T follicular helper cell (primary cell): ENCODE measurements at places on chromosomes 1 and 21.

DNA sequence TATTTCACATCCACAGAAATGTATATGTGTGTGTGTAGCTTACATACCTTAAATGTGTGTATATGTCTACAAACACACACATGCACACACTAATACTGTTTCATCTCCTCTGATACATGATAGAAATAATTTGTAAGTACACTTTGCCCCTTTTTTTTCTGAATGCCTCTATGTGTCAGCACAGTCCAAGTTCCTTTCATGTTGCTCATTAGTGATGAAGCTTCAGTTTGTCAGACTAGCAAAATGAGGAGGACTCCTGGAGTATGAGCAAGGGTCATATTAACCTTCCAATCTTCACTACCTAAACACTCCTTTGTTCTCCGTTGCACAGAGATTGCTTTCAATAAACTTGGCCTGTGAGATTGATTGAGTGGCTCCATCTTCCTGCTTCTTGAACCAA is 935.4 kb downstream of the MRPL39 start:
- DNase-seq: no peak

DNA sequence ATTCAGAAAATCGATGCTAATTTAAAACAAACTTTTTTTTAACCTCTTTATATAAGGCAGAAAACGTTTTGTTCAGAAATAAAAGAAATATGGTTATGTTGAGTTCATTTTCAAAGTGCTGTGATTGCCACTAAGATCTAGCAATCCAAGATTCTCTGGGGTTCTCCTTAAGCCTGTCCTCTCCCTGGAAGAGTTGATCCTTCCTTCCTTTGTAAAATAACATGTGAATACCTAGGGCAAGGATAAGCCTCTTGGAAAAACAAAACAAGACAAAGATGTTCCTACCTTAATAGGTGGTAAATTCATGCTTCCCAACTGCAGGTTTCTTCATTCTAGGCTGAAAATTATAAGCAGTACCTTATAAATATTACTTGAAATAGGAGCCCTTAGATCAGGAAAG is 18.0 kb upstream of the FOXD3 start:
- no peak for DNase-seq

GRCh38 chr1:201890806-201891450 is 2.2 kb downstream of the SHISA4 start:
- no peak for DNase-seq

GRCh38 chr1:29708381-29708780 is 472.1 kb downstream of the PTPRU start:
- no peak for DNase-seq

DNA sequence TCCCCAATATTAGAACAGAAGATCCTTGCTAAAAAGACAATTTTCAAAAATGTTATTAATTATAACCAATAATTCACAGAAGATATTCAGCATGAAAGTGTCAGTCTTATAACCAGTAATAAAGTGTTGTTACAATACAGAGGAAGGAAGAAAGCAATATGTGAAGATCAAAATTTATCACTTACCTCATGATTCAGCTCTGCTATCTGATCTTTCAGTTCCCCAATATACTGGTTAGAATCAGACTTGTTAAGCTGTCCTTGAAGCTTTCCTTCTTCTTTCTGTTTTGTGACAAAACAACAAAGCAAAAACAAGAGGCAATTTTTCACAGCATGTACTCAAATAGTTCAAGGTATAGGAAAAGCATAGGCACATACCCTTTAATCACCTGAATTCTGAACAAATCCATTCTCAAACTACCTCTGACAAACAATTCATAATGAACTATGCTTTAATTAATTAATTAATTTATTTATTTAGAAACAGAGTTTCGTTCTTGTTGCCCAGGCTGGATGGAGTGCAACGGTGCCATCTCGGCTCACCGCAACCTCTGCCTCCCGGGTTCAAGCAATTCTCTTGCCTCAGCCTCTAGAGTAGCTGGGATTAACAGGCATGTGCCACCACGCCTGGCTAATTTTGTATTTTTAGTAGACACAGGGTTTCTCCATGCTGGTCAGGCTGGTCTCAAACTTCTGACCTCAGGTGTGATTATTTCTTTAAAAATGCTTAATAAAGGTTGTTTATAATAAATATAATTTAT is 76.9 kb upstream of the GFI1 start:
- DNase-seq: no peak

- no peak for DNase-seq
Observed at GRCh38 chr1:97006044-97006661, 284.6 kb downstream of the PTBP2 start.

DNA sequence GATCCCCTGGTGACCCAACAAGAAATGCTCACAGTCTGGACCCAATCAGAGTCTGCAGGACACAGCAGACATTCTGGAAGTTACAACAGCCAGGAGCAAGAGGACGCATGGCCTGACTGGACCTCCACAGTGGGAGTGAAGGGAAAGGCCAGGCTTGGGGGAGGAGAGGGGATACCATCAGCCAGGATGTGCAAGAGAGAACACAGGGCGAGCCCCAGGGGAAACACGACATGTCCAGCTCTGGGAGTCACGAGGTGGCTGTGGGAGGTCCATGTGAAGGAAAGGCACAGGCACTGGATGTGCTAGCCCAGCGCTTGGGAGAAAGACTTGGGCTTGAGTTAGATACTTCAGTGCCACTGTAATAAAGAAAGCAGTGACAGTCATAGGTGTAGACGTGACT is 87.3 kb downstream of the HSF2BP start:
- no peak for DNase-seq

- DNase-seq: no peak
Observed at GRCh38 chr1:202852163-202852904, 36.6 kb downstream of the RABIF start.

DNA sequence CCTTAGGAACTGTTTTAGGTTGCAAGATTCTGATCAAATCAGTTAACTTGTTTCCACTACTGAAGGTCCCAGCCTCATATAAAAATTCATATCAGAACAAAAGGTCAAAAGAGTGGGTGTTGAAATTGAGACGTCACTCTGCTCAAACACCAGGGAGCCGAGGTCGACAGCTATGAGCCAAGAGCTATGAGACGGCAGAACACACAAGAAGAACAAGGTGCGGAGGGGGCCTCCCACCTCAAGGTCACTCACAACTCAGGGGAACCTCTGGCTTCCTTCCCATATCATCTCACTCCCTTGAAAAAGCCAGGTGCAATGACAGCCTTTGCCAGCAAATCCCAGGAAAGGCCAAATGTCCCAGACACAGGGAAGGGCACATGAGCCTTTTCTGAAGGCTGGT is 749 bp downstream of the SEC16B start:
- no peak for DNase-seq

DNA sequence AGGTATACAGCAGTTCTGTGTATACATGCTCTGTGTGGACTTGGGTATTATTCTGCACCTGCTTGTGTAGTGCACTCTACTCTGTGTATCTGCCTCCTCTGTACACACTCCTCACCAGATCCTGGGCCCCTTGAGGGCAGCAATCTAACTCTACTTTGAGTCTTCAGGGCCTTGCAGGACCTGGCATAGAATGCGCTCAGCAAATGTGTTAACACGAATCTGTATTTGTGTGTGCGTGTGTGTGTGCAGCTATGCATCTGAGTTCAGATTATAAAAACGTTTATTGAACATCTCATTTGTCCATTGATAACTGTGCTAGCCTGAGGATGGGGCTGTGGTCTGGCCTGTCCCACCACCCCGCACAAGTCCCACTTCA is 3.9 kb upstream of the MEF2D start:
- no peak for DNase-seq

DNA sequence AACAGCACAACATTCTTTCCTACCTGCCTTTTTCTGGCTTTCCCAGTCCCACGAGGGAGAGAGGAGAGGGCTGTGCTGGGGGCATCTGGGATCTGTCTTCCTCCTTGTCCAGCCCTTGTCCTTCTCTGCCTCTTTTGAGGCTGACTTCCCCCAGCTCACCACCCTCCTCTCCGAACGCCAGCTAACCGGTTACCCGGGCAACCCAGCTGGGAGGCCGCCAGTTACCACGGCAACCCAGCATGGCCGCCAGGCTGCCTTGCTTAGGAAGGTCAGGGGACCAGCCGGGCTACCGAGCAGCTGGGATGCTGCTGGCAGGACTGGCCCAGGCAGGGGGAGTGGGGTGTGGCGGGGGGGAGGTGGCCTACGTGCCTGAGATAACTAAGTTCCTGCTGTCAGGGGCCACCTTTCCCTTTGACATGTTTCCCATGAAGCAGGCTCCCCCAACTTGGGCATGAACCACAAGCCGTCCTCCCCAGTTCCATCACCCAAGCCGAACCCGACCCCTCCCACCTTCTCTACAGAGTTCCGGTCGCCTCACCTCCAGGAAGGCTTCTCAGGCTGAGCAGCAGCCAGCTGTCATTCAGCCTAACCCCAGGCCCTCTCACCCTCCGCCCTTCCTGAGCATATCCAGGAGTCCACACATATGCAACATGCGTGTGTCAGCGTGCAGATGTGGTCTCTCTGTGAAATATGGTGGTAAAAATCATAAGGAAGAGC is 8.7 kb downstream of the PLEKHA6 start:
- no peak for DNase-seq

GRCh38 chr1:116279715-116280114 is 93.3 kb upstream of the ATP1A1 start:
- DNase-seq: no peak

DNA sequence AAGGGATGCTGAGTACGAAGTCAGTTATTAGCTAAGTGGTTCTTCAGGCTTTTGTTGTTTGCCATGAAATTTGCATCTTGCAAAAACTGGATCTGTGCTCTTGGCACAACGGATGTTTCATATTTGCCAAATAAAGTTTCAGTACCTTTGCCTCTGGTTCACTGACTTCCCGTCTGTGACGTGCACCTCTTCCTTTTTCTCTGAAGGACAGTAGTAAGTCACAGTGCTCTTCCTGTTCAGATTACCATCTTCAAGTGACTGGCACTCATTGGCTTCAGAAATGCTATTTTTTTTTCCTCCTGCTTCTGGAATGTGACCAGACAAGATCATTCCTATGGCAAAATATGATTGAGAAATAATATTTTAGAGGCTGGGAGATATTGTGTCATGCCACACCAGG is 75.9 kb upstream of the GREM2 start:
- no peak for DNase-seq

GRCh38 chr1:35222322-35223083 is 29.6 kb upstream of the SFPQ start:
- DNase-seq: no peak

DNA sequence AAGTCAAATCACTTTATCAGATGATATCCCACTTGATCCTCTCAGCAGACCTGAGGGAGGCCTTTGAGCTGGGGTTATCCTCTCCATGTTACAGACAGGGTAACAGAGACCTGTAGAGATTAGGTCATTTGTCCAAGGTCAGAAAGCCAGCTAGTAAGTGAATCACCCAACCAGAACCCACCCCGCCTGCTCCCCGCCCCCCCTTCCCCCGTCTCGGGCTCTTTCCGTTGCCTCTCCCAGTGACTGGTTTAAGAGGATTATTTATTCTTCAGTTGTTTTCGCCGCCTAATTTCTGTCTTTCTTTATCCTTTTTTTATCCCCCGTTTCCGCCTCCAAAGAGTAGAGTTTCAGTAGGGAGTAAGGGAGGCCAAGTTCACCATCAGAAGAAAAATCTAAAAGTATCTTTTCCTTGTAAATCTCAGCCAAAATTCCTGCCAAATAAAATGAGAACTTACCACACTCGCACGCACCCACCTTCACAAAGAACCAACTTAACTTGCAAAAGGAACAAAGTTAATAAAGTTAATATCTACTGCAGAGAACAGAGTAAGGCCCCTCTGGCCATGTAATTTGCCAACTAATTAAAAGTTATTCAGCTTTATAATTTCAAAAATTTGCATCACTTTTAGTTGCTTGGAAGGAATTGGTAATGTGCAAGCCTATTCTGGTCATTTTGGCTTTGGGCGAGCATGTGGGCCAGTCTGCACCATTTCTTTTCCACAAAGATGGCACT is 76.8 kb upstream of the TRABD2B start:
- no peak for DNase-seq

GRCh38 chr1:74995821-74996220 is 138.4 kb upstream of the LHX8 start:
- no peak for DNase-seq

DNA sequence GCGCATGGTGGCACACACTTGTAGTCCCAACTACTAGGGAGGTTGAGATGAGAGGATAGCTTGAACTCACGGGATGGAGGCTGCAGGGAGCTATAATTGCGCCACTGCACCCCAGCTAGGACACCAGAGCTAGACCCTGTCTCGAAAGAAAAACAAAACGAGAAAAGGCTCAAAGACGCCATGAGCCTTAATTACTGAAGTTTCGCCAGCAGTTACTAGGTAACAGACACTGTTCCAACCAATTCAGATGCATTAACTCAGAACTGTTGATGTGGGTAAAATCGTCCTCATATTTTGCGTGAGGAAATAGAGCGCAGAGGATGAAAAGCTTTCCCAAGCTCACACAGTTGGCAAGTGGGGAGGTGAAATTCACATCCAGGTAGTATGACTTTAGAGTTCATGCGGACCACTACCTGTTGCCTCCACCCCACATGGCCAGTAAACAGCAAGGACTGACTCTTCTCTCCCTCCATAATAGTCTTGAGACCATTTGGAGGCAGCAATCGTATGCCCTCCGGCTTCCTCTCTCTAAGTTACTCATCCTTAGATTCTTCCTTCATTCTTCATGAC is 40.1 kb downstream of the INAVA start:
- no peak for DNase-seq

GRCh38 chr1:67299296-67299695 is 8.4 kb upstream of the IL12RB2 start:
- DNase-seq: no peak

GRCh38 chr1:224623743-224624333 is 7.7 kb downstream of the CNIH3 start:
- DNase-seq: peak; percentile 73

- no peak for DNase-seq
Observed at GRCh38 chr1:182255494-182255893, 136.1 kb downstream of the GLUL start.

- no peak for DNase-seq
Observed at GRCh38 chr1:180534214-180534613, 24.6 kb upstream of the OVAAL start.

DNA sequence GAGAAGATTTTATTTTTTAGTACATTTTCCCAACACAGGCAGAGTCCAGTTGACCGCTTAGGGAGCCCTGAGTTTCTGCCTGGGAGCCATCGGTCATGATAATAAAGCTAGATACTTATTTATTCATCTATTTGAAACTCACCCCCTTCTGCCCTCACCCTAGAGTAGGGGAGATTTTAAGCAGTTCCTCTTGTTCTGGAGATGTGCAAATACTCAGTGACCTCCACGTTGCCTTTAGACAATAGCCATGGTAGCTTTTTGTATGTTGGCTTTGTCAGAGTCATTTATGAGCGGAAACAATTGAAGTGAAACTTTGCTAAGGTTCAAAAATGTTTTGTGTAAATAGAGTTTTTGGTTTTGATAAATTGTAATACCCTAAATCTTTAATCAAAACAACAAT is 45.7 kb upstream of the PLPPR4 start:
- no peak for DNase-seq
